ENCODE measurements at places on chromosomes 12 and 14.

- peaks cover 5% of the 10 kb centered on the region for H3K4me1 ChIP-seq
- H3K4me3 ChIP-seq = no peak overlapping the region
- no peak for DNase-seq
- H3K36me3 ChIP-seq = peaks cover 7% of the 10 kb centered on the region
Observed at GRCh38 chr12:113514602-113515001, 42.9 kb upstream of the LHX5 start.

- H3K4me1 ChIP-seq = peaks cover 26% of the 10 kb centered on the region
- no peak for DNase-seq
- no peak overlapping the region for H3K27ac ChIP-seq
- H3K36me3 ChIP-seq = no peaks in the 10 kb centered on the region
- peaks cover 2% of the 10 kb centered on the region for H3K27me3 ChIP-seq
Observed at GRCh38 chr14:73724696-73725095, 10.5 kb upstream of the PNMA1 start.

GRCh38 chr14:100762901-100763300 is 36.2 kb downstream of the DLK1 start:
- H3K36me3 ChIP-seq = peaks cover 15% of the 10 kb centered on the region
- H3K4me1 ChIP-seq = no peaks in the 10 kb centered on the region
- peaks cover 4% of the 10 kb centered on the region for H3K27me3 ChIP-seq
- no peak overlapping the region for H3K4me3 ChIP-seq
- no peak overlapping the region for H3K27ac ChIP-seq

GRCh38 chr14:23296012-23296777 is 6.5 kb downstream of the PPP1R3E start:
- peaks cover 8% of the 10 kb centered on the region for H3K4me1 ChIP-seq
- H3K36me3 ChIP-seq = peaks cover 9% of the 10 kb centered on the region
- DNase-seq = no peak
- no peak overlapping the region for H3K4me3 ChIP-seq
- no peak overlapping the region for H3K27ac ChIP-seq

DNA sequence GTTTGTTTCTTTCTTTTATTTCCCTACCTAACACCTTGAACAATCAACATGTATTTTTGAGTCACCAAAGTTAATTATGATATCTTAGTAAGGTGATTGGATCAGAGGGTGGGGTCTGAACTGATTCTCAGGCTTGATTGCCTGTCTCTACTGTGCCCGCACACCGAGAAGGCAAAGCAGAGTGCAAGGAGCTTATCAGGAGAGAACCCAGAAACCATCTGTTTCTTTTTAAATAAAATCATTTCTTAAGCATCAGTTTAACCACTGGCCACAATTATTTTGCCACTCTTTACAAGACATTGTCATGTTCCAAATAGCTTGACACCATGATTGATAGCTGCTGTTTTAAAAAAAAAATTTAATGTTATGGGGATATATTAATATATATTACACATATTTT is 3.1 kb downstream of the GARIN2 start:
- H3K36me3 ChIP-seq = no peaks in the 10 kb centered on the region
- H3K4me3 ChIP-seq = no peak overlapping the region
- no peaks in the 10 kb centered on the region for H3K27me3 ChIP-seq
- no peak overlapping the region for H3K27ac ChIP-seq
- no peak for DNase-seq

DNA sequence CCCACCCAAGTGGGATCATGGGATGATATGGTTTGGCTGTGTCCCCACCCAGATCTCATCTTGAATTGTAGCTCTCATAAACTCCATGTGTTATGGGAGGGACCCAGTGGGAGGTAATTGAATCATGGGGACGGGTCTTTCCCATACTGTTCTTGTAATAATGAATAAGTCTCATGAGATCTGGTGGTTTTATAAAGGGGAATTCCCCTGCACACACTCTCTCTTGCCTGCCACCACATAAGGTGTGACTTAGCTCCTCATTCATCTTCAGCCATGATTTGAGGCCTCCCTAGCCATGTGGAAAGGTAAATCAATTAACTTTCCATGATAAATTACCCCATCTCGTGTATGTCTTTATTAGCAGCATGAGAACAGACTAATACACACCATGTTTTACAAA is 109.2 kb downstream of the IGF1 start:
- no peaks in the 10 kb centered on the region for H3K27me3 ChIP-seq
- no peaks in the 10 kb centered on the region for H3K4me1 ChIP-seq
- DNase-seq = no peak

DNA sequence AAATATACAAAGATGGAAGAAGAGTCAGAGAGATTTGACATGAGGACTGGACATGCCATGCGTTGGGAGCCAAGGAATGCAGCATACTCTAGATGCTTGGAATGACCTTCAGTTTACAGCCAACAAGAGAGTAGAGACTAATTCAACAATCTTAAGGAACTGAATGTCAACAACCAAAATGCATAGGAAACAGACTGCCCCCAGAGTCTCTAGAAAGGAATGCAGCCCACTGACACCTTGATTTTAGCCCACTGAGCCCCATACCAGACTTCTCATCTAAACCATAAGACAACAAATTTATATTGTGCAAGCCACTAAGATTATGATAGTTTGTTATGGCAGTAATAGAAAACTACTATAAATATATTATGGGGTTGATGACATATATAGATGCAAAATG is 611.2 kb downstream of the RPS29 start:
- H3K27me3 ChIP-seq = no peaks in the 10 kb centered on the region
- no peaks in the 10 kb centered on the region for H3K4me1 ChIP-seq
- no peaks in the 10 kb centered on the region for H3K36me3 ChIP-seq
- no peak overlapping the region for H3K4me3 ChIP-seq
- no peak overlapping the region for H3K27ac ChIP-seq

GRCh38 chr12:115166698-115167315 is 482.8 kb upstream of the TBX3 start:
- H3K27ac ChIP-seq = no peak overlapping the region
- no peaks in the 10 kb centered on the region for H3K4me1 ChIP-seq

GRCh38 chr14:43285575-43285974 is 1221.5 kb downstream of the FSCB start:
- H3K4me3 ChIP-seq = no peak overlapping the region
- H3K27me3 ChIP-seq = no peaks in the 10 kb centered on the region
- no peaks in the 10 kb centered on the region for H3K4me1 ChIP-seq
- DNase-seq = no peak

GRCh38 chr12:120015313-120015712 is 26.3 kb downstream of the BICDL1 start:
- no peaks in the 10 kb centered on the region for H3K27me3 ChIP-seq
- no peak overlapping the region for H3K4me3 ChIP-seq
- H3K27ac ChIP-seq = no peak overlapping the region
- no peaks in the 10 kb centered on the region for H3K36me3 ChIP-seq
- peaks cover 4% of the 10 kb centered on the region for H3K4me1 ChIP-seq

GRCh38 chr14:97275276-97275675 is 478.1 kb downstream of the VRK1 start:
- H3K36me3 ChIP-seq = no peaks in the 10 kb centered on the region
- no peak overlapping the region for H3K27ac ChIP-seq
- no peaks in the 10 kb centered on the region for H3K4me1 ChIP-seq

DNA sequence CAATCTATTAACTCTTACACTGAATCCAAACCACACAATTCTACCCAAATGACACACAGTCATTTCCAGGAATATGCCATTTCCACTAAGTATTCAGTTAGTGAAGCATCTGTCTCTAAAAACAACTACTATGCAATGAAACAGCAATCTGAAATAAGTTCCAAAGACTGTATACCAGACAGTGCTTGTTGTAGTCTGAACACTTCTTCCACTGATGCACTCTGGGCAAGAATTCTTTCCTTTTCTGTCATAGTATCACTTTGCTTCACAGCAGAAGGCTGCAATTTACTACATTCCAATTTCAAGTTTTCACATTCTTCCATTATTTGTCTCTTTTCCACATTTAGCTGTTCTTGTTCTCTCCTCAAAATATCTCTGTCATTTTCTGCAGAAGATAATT is 25.8 kb downstream of the TRIP11 start:
- H3K27me3 ChIP-seq = peaks cover 2% of the 10 kb centered on the region
- no peaks in the 10 kb centered on the region for H3K36me3 ChIP-seq
- no peaks in the 10 kb centered on the region for H3K4me1 ChIP-seq
- H3K27ac ChIP-seq = no peak overlapping the region
- no peak overlapping the region for H3K4me3 ChIP-seq

GRCh38 chr14:54438703-54439102 is 2.5 kb downstream of the CNIH1 start:
- no peak overlapping the region for H3K4me3 ChIP-seq
- no peaks in the 10 kb centered on the region for H3K36me3 ChIP-seq
- DNase-seq = no peak
- H3K4me1 ChIP-seq = peaks cover 27% of the 10 kb centered on the region

DNA sequence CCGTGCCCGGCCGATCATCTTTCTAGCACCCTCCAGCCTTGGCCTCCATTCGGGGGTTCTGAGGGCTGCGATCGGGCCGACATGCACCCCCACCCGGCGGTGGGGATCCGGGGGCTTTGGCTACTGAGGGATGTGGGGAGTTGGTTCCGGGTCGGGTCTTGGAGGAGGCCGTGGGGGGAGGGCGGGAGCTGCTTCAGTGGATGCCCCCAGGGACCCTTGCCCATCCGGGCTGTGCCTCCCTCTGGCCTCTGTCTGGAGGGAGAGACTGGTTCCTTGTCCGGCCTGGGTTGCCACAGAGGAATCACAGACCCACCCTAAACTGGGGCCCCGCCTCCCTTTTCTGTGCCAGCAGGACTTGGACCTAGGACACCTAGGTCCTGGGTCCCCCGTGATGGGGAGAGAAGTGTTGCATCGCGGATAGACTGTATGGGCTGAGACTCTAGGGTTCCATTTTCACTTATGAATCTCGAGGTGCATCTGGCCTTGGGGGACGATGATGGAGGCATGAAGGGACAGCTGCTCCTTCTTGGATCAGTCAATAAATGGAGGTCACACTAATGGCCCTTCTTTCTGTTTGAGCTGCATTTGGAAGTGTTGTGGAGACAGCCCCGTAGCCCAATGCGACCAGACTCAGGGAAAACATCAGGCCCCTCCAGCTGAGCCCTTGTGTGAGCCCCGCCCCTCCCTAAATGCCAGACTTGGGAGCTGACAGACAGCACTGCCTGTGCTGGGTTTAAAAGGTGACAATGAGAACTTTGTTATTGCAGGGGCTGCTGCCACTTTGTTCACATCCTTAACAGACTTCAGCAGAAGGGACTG is 577 bp downstream of the DTX3 start:
- peaks cover 42% of the 10 kb centered on the region for H3K4me1 ChIP-seq
- peak overlapping the region; percentile 98 for H3K27ac ChIP-seq
- DNase-seq = peak; percentile 74
